ENCODE measurements at places on chromosomes 13 and 19.

DNA sequence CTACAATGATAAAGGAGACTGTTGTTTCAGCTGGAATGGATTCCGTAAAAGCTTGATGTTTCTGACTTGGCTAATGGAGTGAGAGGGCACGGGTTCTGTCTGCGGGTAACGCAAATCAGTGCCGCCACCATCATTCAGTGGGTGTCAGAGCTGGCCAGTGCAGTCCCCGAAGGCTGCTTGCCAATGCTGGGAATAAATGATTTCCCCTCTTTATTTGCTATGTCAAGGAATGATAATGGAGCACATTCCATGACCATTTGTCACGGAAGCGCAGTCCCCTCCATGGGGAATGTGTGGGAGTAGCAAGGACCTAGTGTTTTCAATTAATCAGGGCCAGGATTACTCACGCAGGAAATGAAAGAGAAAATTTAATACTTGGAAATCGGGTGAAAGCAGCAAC lies 899.3 kb downstream of the UQCRFS1 start:
- DNase-seq, result no peak

GRCh38 chr19:4444765-4445741 lies 12.5 kb downstream of the UBXN6 start:
- no peak for DNase-seq

- DNase-seq, result no peak
Observed at GRCh38 chr13:27036236-27036981, 135.2 kb downstream of the USP12 start.

DNA sequence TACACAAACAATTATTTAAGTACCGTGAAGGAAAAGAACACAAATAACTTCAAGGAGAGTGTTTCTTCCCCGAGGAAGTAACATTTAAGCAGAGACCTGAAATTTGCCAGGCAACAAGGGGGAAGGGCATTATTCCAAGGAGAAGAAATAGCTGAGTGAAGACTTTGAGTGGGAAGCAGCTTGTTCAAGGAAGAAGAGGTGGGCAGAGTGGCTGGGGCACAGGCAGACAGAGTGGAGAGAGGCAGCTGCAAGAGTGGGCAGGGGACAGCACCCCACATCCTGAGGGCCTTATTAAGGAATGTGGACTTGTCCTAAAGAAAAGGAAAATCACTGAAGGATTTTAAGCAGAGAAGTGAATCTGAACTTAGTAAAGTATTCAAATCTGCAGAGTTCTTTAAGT lies 4.7 kb upstream of the DCLK1 start:
- no peak for DNase-seq

DNA sequence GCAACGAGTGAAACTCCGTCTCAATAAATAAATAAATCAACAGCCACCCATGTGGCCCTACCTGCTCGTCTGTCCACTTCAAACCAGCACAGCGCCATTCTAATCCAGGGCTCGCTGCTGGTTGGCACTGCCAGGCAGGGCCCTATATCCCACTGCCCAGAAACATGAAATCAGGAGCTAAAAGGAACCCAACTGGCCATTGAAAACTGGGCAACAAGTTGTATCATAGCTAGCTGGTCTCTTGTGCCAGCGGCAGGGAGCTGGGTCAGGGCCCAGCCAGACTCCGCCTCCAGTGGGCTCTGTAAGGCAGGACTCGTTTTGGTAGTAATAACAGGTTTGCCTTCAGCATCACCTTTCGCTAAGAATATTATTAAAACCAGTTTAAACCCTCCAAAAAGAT lies 39.3 kb downstream of the GGACT start:
- DNase-seq, result no peak
